ENCODE measurements at places on chromosomes 2 and 18.

- no peak for ATAC-seq
These were observed 20.2 kb downstream of the CRACDL start for GRCh38 chr2:98915751-98916358.

DNA sequence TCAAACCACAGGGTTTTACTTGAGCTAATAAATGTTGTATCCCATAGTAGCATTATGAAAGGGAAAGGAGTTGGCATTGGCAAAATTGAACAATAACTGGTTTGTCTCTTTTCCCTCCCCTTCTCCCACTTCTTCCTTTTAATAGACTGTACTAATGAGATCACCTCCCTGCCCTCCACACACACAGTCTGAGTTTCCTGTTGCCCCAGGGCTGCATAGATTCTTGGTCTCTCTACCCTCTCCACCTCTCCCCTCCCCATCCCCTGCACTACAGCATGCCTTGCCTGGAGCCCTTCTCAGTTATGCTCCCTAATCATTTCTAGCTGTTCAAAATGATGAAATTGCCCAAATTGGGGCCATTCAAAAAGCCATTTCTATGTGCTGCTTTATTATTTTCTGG, 37.2 kb upstream of the NEMP2 start:
- ATAC-seq = no peak

GRCh38 chr18:43578706-43579105, 301.4 kb upstream of the SYT4 start:
- ATAC-seq = no peak

DNA sequence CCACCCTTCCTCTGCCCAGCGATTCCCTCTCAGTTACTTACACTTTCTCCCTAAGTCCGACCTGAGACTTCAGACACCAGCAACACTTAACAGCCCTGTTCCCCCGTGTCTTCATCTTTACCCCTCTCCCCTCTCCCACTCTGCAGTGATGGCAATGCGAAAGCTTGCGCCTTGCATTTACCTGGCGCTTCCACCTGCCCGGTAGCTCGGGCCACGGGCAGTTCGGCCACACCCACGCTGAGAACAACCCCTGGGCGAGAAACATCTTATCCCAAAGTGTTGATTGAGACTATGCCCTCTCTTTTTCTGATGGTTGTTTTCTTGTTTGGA, 558 bp downstream of the DNAJC10 start:
- ATAC-seq = no peak

DNA sequence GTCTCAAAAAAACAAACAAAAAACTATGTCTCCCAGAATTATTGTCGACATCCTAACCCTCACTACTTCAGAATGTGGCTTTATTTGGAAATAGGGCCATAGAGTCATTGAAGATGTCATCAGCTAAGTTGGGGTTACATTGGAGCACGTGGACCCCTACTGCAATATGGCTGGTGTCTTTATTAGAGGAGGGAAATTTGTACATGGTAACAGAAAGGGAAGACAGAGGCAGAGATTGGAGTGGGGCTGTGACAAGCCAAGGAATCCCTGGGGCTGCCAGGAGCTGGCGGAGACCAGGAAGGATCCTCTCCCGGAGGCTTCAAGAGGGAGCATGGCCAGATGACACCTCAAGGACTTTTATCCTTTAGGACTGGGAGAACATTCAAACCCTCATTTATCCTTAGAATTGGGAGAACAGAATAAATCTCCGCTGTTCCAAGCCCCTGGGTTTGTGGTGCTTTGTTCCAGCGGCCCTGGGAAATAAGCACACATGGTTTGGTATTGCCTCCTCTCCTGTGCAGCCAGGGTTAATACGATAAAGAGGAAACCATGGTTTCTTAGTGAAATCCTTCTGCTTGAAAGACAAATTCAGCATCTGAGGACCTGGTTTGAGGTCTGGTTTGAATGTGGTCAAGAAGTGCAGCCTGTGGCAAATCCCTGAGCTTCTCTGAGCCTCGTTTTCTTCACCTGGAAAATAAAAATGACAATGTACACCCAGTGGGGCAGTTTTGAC, 184.7 kb downstream of the MYCN start:
- ATAC-seq = no peak

DNA sequence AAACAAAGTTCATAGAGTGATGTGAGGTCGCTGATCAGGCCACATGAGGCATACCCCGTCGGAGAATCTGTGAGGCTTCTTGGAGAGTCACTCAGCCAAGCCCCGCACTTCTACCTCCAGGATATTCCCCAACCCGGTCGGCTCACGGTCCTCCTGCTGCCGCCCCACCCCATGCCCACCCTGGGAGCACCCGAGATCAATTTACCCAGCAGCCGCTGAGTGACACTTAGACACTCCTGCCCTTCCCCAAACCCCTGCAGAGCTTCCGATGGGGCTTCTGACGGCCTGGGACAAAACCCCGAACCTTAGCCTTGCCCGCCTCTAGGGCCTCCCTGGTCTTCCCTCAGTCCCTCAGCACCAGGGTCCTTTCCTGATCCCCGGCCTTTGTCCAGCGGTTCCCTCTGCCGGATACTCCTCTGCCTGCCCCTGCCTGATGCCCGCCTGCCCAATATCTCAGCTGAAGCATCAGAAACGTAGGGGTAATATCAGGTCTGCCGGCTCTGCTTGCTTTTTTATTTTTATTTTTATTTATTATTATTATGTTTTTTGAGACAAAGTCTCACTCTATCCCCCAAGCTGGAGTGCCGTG, 18.9 kb upstream of the OTOS start:
- ATAC-seq = no peak

DNA sequence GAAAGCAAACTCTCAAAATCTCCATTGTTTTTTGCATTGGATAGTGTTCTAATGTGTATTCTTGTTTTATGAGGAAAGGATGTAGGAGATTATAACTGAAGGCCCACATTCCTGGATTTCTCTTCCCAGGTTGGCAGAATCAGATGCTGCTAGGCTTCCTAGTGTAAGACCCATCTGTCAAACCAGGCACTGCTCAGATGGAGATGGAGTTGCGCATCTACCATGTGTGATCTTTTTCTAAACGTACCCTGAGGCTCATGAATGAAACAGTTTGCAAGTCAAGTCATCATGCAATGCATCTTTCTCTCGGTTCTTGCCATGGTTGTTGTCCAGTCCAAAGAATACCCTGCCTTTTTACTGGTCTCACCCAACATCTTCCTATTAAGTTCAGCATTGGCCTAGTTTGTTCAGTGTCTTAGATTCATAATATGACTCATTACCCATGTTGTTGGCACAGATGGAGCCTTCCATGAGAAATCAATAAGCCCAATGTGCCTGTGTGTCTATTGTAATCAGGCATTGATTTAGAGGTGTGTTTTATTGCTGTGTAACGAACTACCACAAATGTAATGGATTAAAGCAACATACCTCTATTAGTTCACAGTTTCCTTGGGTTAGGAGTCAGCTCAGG, 127.4 kb downstream of the NYAP2 start:
- ATAC-seq = no peak

DNA sequence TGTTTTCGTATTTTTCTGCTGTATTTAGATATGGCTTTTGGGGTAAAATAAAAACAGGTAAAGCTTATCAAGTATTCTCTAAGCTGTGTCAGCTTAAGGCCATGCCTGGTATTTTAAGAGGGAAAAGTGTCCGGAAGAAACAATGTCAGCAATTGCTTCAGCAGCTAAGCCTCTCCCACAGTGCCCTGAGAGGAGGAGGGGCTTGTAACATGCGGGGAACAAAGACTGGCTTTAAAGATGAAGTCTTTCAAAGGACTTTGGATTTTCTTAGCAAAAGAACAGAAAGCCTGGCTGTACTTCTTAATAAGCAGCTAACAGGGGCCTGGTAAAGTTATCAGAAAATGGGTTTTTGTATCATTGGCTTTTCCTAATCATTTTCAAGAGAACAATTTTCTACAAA, 102.8 kb downstream of the PXDN start:
- no peak for ATAC-seq

All from stimulated activated memory B cell treated with anti-CD40 and anti-IgM and Interleukin-4, amounts not matched to agents 10 μg/mL and 1 μg/mL and 100 μg/mL, for 72 hours (primary cell).